ENCODE measurements at places on chromosomes 3 and 15.

DNA sequence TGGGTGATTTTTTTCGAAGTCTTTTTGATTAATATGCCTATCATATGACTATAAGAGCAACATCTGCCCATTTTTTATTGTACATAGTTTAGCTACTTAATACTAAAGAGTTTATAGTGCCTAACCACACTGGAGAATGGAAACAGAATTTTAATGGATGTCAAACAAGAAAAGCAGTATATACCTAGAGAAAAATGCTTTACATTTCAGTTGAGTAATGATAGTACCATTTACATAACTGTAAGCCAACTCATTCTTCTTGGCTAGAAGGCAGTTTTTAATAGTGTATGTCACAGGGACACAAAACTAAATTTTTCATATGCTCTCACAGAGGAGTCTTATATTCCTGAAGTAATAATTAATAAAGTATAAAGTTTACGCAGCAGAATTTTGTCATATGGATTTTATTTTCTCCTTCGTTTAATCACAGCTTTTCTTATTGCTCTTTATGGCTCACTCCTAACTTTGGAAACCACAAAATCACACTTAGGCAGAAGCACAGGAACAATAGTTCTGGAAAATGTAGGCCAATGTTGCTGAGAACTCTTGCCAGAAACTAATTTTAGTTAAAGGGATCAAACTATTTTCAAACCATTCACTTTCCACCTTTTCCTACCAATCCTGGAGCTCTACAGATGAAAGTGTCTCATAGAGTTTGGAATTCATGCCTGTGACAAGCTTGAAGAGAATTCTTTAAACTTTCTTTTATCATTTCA is 243.6 kb downstream of the ZIC1 start:
- no peak for DNase-seq

GRCh38 chr15:84658080-84658787 is at the start of gene NMB:
TSS of gene NMB (minus strand) at chr15:84658199. CDS start at chr15:84658152, 47 bp downstream.
- DNase-seq: peak; percentile 59

- no peak for DNase-seq
Observed at GRCh38 chr3:123788710-123789109, 95.4 kb downstream of the MYLK start.

- DNase-seq: no peak
Observed at GRCh38 chr3:61981060-61981459, 392.3 kb downstream of the FEZF2 start.

- no peak for DNase-seq
Observed at GRCh38 chr3:143771258-143771657, 77.0 kb downstream of the SLC9A9 start.

DNA sequence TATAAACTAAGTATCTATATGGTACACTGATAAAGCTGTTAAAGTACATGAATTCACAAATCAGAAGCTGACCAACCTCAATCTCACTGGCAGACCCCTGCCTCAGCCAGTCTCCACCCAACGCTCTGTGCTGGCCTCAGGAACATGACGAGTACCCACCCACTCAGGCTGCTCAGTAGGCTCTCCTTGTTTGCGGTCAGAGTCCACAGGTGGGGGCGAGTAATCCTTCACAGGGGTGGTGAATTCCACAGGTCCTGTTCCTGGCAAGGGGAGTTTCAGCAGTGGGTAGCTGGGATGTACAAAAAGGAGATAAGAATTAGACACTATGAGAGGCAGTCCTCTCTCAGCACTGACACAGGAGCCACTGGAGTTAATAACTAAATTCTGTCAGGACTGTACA is 40.9 kb downstream of the SCAP start:
- DNase-seq: no peak

DNA sequence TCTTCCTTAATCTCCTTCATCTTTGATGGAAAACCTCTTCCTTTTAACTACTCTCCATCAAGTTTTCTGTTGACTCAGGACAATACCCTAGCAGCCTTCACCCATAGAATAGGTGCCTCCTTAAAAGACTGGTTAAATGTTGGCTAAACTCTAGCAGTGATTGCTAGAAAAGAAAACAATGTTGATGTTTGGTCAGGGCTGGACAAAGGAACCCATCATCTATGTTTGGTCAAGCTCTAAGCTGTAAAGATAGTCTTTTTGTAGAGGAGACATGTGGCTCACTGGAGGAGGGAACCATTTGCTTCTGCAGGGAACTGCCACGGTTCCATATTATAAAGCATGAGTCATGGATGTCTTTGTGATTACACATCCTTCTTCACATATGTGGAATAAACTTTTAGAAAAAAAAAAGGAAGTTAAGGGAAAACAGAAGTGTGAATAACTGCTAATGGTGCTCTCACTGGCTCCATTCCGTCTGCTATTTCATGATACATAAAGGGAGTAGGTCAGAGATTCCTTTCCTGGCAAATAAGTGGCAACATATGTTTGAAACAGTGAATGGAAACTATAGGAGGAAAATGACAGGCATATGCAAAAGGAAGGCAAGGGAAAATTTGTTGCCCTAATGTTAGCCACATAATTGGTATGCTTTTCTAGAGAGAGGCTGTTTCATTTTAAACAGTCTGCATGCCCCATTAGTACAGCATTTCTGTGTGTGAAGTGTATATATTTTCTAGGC is 78.2 kb downstream of the CMSS1 start:
- DNase-seq: peak; percentile 26

- no peak for DNase-seq
Observed at GRCh38 chr3:132341746-132342145, 24.5 kb downstream of the ACP3 start.

DNA sequence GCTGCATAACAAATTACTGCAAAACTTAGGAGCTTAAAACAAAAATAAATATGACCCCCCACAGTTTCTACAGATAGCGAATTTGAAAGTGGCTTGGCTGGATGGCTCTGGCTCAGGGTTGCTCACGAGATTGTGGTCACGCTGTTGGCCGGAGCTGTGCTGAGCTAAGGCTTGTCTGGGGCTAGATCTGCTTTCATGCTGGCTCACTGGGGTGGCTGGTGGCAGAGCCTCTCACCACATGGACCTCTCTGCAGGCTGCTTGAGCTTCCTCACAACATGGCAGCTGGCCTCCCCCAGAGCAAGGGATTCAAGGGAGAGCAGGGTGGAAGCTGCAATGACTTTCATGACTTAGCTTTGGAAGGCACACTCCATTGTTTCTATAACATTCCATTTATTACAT is 354.1 kb downstream of the SHQ1 start:
- DNase-seq: no peak

- DNase-seq: no peak
Observed at GRCh38 chr15:39783244-39783820, 691 bp upstream of the FSIP1 start.

GRCh38 chr3:184368586-184369183 is 7.2 kb downstream of the POLR2H start:
- no peak for DNase-seq

- peak; percentile 37 for DNase-seq
Observed at GRCh38 chr3:72679540-72680198, 168.6 kb downstream of the SHQ1 start.
